NCI-H1092 treated with DMSO at 0.1 percent for 48 hours (cell line): ENCODE measurements at places on chromosomes 5 and 9.

- no peak for DNase-seq
Measured at GRCh38 chr9:112288029-112288428, 45.4 kb downstream of the PTBP3 start.

DNA sequence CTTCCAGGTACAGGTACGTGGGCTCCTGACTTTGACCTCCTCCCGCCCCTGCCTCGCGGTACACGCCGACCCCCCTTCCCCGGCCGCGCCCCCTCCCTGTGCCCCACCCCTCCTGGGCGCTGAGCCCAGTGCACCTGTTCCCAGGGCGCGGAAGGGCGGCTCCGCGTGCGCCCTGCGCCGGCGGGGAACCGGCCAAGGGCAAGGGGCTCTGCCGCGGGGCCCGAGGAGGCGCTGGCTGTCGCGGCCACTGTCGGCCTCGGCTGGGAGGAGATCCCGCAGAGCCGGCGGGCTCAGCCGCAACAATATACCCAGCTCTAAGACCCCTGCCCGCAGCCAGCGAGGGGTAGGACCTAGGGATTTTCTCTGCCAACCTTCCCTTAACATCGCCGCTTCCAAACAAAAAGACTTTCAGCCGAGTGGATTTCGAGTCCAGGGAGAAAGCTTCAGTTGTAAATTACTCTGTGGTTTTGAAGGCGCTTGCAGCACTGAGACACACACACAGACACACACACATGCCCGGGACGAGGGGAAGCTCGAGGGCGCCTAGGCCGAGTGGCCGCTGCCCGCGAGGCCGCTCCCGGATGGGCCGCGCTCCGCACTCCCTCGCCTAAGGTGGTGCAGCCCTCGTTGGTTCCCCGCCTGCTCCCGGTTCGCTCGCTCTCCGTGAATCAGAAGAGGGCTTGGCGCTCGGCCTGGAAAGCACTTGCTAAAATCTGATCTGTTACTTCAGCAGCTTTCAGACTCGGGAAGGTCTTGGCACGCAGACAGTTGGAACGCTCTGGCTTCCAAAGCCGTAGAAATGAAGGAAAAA is 1.2 kb downstream of the FGF18 start:
- peak; percentile 74 for DNase-seq

DNA sequence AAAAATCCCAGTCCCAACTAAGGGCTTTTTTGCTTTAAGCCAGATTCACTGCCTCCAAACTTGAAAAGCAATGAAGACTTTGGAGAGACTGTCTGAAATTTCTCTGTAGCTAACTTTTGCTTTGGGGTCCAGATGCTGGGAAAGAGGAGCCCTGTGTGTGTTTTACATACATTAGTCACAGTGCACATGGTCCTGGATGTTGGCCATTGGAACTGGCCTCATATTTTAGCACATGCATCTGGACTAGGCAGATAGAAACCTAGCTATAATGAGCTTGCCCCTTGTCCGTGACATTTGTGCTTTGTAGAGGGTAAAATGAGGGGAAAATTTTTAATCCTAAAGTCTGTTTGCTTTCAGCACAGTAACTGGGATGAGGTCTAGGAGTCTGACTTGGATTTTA is 421.7 kb downstream of the CDK5RAP2 start:
- no peak for DNase-seq

GRCh38 chr5:133846478-133847226 is 121.8 kb downstream of the C5orf15 start:
- no peak for DNase-seq

GRCh38 chr5:171236651-171237050 is 72.4 kb upstream of the TLX3 start:
- no peak for DNase-seq

GRCh38 chr9:21565155-21565554 is 83.0 kb upstream of the IFNE start:
- DNase-seq: no peak
